Tibial artery (tissue), 4 donors: ENCODE measurements at places on chromosomes 2 and 18.

DNA sequence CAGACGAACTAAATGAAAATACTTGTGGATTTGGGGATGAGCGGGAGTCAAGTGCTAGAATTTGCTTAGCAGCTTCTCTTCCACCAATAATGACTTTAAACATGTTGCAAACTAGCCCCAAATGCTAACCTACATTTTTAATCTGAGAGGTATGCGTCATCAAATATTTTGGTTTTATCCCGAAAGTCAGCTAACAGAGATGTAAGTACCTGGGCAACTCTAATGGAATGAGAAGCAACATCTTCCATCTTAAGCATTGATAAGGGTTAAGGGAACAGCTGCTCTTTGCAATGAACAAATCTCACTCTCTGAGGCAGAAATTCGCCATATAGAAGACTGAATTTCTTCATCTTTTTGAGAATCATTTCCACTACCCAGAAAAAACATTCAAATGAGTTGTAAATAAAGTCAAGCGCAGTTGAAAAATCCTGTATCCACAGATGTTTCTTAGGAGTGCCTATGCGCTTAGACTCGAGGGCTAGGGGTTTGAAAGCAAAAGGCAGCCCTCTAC lies 926 bp upstream of the YPEL5 start:
- DNase-seq = no peak

DNA sequence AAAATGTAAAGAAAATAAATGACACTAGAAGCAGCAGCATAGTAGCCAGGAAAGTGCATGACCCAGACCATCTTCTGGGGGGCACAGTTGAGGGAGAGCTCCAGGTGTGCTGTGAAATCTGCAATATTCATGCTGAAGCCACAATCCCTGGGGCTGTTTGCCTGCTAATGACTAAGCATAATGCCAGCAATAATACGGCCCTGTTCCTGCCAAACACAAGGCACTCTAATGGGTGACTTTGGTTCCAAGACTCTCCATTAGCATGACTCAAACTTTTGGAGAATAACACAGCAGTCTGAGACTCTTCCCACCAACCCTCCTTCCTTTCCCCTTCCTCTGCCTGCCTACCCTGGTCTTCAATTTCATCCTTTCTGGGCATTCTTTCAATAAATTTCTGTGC lies 77.9 kb upstream of the DOCK10 start:
- DNase-seq = no peak

- DNase-seq = no peak
These were observed 267.3 kb downstream of the MTX2 start for GRCh38 chr2:176536439-176537133.

DNA sequence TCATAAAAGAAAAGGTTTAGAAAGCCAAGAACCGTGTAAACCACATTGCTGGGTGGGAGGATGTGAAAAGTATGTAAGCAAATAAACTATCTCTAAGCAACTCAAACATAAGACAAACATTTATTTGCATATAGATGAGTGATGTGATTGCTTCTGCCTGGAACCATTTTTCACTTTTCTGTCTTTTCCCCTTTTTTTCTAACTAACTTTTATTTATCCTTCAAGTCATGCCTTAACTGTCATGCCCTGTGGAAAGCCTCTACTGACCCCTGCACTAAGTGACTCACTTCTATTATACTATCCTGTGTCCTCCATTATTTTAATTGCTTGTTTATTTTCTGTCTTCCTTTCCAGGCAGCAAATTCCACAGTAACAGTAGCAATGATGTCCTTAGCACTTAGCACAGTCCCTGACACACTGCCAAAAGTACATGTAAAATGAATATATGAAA lies 87.5 kb upstream of the CTAGE1 start:
- DNase-seq = no peak

DNA sequence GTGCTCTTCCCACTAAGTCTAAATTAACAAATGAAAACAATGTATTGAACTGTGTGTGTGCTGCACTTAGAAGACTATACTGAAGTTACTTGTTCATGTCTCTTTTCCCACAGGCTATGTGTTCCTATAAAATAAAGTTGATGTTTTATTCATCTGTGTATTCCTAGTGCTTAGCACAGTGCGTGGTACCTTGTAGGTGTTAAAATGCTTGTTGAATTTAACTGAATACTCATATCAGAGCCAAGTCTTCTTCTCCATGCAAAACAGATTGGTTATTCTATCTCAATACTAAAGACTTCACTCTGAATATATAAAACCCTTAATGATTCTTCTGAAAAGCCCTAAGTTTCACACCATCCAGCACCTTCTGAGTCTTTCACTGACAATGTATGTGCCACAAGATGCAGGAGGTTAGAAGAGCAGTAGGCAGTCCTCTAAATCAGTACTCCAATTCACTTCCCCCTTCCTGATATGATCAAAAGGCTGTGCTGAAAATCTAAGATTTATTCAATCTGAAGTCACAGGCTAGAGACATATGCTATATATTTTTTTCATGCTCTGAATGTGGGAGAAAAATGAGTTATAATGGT lies 231.7 kb upstream of the CCDC150 start:
- DNase-seq = no peak

DNA sequence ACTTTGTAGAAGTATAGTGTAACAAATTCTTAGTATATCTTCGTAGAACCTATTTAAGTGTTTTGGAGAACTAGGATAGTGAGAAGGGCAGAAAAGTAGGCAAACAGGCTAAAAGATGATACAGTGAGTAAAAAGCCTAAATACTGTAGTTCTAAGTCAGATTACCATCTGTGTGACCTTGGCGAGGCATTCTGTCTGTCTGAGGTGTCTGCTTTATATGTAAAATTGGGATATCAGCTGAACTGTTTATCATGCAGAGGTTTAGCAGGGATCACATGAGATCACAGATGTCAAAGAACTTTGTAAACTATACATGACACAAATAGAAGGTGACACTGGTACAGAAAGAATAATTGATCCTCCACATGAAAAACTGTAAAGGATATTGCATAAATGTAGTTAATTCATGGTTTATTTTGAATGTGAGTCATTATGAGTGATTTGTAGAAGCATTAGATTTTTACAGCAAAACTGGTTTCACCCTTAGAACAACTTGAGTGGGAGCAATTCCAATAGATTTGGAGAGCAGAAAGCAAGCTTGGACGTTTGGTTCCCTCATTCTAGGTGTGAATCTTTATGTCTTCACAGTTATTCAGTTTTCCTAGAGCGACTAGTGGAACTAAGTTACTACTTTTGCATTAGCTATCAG lies 41.9 kb downstream of the TAF1B start:
- DNase-seq = no peak

DNA sequence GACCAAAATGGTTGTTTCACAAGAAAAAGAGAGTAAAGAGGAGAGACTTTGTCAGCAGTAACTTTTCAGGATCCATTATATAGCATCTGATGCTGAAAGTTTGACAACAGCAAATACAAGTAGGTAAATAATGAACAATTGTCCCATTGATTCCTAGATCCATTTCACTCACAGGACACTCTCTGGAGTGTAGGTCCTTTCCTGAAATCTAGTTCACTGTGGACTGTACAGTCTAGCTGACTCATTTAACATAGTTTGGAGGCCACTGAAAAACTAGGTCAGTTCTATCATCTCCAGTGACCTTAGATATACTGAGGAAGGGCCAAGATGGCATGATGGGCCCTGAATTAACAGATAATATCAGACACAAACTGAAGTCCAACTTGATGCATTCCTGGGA lies 19.3 kb upstream of the NEB start:
- no peak for DNase-seq

GRCh38 chr2:129160879-129161278 lies 818.6 kb upstream of the RAB6C start:
- no peak for DNase-seq

- no peak for DNase-seq
These were observed 20.2 kb downstream of the CRACDL start for GRCh38 chr2:98915751-98916358.

DNA sequence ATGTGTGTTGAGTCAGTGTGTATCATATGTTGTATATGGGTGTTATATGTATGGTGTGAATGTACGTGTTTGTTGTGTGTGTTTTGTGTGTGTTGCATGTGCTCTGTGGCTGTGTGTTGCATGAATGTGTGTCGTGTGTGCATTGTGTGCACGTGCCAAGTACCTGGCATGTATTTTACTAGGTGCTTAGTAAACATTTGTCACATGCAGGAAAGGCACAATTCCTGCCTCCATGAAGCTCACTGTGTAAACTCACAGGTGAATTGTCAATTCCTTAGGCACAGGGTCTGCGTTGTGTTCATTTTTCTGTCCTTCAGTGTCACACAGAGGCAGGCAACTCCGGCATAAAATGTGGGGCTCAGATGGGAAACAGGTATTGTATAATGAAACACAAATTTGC lies 22.3 kb upstream of the IL1R1 start:
- DNase-seq = no peak

GRCh38 chr2:190486037-190486623 lies 48.4 kb downstream of the NEMP2 start:
- no peak for DNase-seq

GRCh38 chr2:99737537-99737936 lies 247.7 kb upstream of the REV1 start:
- DNase-seq = no peak

- no peak for DNase-seq
These were observed 292.5 kb downstream of the ALK start for GRCh38 chr2:29628862-29629261.

GRCh38 chr2:71700658-71701397 lies 247.5 kb downstream of the DYSF start:
- DNase-seq = peak; percentile 78

GRCh38 chr2:202989749-202990148 lies 24.9 kb upstream of the NBEAL1 start:
- no peak for DNase-seq

DNA sequence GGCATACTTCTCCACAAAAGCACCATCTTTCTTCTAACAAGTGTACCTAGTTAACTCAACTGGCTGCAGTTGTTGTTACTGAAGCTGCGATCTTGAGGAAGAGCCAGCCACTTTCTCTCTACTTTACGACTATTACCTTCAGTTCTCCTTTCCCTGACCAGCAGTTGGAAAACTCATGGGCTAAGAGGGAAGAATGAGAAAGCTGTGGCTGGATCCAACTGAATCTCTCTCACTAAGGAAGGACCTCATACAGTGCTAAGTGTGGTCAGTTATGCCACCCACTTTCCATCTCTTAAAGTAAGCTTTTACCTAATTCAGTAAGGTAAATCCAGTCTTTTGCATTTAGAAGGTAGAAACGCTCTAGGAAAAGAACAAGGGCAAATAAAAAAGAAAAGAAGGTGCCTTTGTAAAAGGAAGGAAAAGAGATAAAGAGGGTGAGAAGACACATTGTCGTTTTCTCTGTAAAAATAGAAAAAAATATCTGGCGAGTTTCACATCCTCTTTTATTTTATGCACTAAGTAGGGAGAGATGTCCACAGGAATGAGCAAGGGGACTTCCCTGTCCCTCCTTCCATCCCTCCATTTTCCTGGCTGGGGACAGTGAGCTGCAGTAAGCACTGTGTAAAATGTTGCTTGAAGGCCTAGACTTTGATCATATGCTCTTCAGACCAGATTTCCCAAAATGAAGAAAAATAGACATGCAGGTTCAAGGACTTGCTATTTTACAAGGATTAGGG lies 73.4 kb downstream of the PLEKHM3 start:
- no peak for DNase-seq

DNA sequence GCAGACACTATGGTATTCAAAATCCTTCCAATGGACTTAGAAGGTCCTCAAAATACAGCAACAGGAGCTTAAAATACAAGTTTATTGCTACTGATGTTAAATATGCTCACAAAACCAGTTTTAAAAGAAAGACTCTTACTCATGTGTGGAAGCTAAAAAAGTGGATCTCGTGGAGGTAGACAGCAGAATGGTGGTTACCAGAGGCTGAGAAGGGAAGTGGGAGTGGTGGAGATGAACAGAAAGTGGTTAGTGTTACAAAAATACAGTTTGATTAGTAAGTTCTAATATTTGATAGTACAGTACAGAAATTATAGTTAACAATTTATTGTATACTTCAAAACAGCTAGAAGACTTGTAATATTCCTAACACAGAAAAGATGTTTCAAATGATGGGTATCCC lies 12.1 kb downstream of the ADAM17 start:
- no peak for DNase-seq

DNA sequence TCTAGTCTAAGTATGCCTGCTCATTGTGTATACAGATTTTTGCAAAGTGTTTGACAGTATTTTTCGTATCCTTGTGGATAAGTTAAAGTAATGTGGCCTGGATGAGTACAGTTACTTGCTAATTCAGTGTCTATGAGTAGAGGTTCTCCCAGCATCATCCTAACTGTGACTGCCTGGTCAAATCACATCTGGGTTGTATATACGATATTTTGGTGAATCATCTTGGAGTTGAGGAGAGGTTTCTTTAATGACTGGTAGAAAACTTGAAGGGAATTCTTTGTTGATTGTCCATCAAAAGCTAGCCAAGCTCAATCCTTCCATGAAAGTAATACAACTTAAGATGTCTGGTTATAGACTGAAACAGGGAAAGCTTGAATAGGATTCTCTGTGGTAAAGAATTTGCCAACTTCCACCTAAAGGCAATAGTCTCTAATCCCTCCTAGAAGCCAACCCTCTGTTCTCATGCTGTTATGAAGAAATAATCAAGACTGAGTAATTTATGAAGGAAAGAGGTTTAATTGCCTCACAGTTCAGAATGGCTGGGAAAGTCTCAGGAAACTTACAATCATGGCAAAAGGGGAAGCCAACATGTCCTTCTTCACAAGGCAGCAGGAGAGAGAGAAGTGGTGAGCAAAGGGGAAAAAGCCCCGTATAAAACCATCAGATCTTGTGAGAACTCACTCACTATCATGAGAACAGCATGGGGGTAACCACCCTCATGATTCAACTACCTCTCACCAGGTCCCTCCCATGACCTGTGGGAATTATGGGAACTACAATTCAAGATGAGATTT lies 19.4 kb upstream of the RALBP1 start:
- DNase-seq = no peak

DNA sequence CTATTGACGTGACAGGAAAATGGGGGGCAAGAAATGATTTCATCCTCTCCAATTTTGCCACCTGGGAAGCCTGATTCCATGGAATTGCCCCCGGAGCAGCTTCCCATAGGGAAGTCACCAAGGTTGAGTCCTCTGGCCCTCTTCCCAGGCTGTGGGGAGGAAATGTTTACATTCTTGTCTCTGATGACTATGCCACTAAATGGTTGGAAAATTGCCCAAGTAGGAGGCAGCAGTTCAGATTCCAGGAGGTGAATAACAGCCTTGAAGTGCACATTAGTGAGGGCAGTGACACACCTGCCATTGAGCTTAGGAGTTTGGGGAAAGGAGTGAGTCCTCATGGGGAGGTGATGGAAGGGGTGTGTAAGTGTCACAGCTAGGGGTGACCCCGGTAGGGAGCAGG lies 449.2 kb upstream of the DCC start:
- DNase-seq = no peak

GRCh38 chr2:96950381-96951124 lies 35.8 kb downstream of the FAM178B start:
- no peak for DNase-seq

- DNase-seq = no peak
These were observed 52.1 kb upstream of the ACAA2 start for GRCh38 chr18:49865401-49865800.

DNA sequence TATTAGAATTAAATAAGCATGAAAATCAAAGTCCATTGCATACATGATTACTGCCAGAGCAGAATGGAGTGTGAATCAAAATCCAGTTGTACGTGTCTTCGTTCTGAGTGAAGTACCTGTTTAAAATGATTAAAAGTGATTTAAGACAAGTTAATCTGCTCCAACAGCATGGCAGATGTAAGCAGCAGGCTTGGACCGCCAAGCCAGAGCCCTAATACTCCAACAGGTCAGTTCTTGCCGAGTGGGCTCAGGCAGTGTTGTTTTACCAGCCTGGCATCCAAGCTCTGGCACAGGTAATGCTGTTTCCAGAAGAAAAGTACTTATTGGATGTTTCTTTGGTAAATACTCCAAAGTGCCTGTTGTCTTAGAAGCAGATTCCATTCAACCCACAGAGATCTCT lies 171.4 kb upstream of the EPAS1 start:
- DNase-seq = no peak
